Breast epithelium (tissue), 4 donors: ENCODE measurements at places on chromosomes 3 and 15. TPM values are rescaled to one million over a fixed set of nuclear protein-coding genes. Genes with fewer than 3 reads are reported as not detected.
A peak's percentile ranks its signal among the peaks of the same experiment; 100 is the strongest.

GRCh38 chr3:55416331-55416821, 70.7 kb downstream of the WNT5A start:
- no peak overlapping the region for H3K27ac ChIP-seq
- no peaks in the 10 kb centered on the region for H3K36me3 ChIP-seq
- DNase-seq = no peak
- H3K4me1 ChIP-seq = no peaks in the 10 kb centered on the region
- no peak overlapping the region for H3K4me3 ChIP-seq
- H3K27me3 ChIP-seq = no peaks in the 10 kb centered on the region

DNA sequence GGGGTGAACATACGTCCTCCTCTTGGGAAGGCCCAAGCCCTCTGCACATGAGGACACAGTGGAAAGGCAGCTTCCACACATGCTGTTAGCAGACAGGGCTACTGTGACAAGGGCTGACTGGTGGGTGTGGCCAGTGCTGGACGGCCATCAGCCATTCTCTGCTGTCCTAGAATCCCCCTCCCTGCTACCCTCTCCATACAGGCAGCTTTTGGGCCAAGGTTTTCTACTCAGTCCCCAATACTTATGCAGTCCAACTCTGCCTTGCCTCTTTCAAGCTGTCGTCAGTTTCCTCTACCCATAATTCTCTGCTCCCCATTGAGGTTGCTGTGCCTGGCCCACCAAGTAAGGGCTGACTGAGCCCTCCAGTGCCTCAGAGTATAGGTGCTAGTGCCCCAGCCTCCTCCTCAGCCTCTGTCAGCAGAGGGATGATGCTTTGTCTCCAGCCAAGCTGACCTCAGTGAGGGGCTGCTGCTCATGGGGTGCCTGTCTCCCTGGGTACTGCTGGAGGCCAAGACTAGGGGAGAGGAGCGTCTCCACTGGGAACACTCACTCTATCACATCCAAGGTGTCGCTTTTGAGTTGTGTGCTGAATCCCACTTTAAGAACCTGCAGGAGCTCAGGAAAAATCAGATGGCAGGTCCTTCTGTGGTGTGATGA, 2.8 kb downstream of the LOXL1 start:
- no peaks in the 10 kb centered on the region for H3K36me3 ChIP-seq
- H3K4me3 ChIP-seq = no peak overlapping the region
- no peaks in the 10 kb centered on the region for H3K27me3 ChIP-seq
- no peak for DNase-seq
- no peak overlapping the region for H3K27ac ChIP-seq

DNA sequence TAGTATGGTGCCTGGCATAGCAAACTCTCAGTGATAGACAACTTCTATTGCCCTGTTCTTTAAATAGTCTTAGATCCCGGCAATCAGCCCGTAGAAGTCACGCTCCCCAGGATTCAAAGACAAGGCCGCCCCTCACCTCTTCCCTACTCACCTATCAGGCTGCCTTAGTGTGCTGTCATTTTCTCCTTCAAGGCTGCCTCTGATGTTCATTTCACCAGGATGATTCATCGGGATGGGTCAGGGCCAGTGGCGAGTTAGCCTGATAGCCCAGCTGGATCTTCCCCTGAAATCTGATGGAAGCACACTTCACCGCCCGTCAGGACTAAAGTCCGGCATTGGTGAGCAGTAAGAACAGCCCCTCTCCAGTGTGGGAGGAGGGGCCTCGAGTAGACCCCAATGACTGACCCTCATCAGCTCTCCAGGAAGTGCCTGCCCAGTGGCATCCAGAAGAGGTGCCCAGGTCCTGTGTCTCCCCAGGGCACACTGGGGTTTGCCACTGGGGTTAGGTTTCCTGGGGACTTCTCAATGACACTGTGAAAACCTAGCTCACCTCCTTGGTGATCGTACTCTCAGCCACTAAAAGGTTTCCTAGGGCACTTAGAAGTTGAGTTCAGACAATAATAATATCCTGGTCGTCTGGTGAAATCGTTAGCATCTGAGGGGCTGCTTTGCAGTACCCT, 37.5 kb downstream of the TPM1 start:
- DNase-seq = no peak
- no peak overlapping the region for H3K27ac ChIP-seq
- H3K4me1 ChIP-seq = no peaks in the 10 kb centered on the region
- no peaks in the 10 kb centered on the region for H3K36me3 ChIP-seq

- H3K27me3 ChIP-seq = no peaks in the 10 kb centered on the region
- no peak overlapping the region for H3K27ac ChIP-seq
- no peak overlapping the region for H3K4me3 ChIP-seq
- no peaks in the 10 kb centered on the region for H3K4me1 ChIP-seq
- no peaks in the 10 kb centered on the region for H3K36me3 ChIP-seq
- DNase-seq = no peak
Observed at GRCh38 chr3:179927191-179927590, 109.5 kb downstream of the PEX5L start.

- no peaks in the 10 kb centered on the region for H3K27me3 ChIP-seq
- no peak overlapping the region for H3K4me3 ChIP-seq
- DNase-seq = peak; percentile 58
- H3K4me1 ChIP-seq = no peaks in the 10 kb centered on the region
- peak overlapping the region; percentile 77 for H3K27ac ChIP-seq
Observed at GRCh38 chr3:190566043-190566933, 52.4 kb downstream of the IL1RAP start.

- H3K36me3 ChIP-seq = no peaks in the 10 kb centered on the region
- H3K27me3 ChIP-seq = no peaks in the 10 kb centered on the region
- no peak for DNase-seq
- no peak overlapping the region for H3K4me3 ChIP-seq
- no peaks in the 10 kb centered on the region for H3K4me1 ChIP-seq
- no peak overlapping the region for H3K27ac ChIP-seq
Observed at GRCh38 chr3:30510596-30510995, 95.8 kb upstream of the TGFBR2 start.

GRCh38 chr3:72100080-72100511, 315.1 kb upstream of the PROK2 start:
- H3K4me1 ChIP-seq = no peaks in the 10 kb centered on the region
- H3K27me3 ChIP-seq = no peaks in the 10 kb centered on the region
- H3K36me3 ChIP-seq = no peaks in the 10 kb centered on the region
- H3K4me3 ChIP-seq = no peak overlapping the region

- no peaks in the 10 kb centered on the region for H3K27me3 ChIP-seq
- DNase-seq = no peak
- no peak overlapping the region for H3K4me3 ChIP-seq
- no peaks in the 10 kb centered on the region for H3K4me1 ChIP-seq
Observed at GRCh38 chr3:159077860-159078259, 276.0 kb downstream of the MFSD1 start.

DNA sequence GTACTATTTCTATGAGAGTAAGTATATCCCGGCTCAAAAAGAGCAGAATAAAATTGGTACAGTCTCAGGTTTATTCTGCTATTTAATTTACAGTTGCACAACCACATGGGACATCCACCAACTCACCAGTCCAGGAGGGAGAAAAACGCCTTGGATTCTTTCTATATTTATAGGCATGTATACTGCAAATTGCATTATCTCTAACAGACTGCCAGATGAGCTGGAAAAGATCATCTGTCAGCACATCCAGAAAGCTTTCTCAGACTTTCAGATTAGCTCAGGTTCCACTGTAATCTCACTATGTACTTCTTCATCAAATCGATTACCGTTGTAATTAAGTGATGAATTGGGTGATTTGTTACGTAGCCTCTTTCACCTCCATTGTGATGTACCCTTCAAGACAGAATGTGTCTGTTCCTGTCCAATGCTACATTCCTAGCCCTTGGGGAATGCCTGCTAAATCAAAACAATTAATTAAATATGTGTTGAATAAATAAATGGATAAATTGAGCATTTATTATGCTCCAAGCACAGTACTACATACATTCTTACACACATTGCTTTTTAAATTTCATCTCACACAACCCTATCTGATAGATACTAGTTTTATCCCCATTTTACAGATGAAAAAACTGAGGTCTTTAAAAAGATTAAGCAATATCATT, 38.1 kb upstream of the TMC3 start:
- no peak overlapping the region for H3K27ac ChIP-seq
- H3K36me3 ChIP-seq = no peaks in the 10 kb centered on the region
- no peaks in the 10 kb centered on the region for H3K4me1 ChIP-seq
- H3K27me3 ChIP-seq = no peaks in the 10 kb centered on the region
- no peak overlapping the region for H3K4me3 ChIP-seq

GRCh38 chr3:61541694-61542093, 19.7 kb upstream of the PTPRG start:
- H3K27ac ChIP-seq = no peak overlapping the region
- H3K4me1 ChIP-seq = no peaks in the 10 kb centered on the region
- H3K27me3 ChIP-seq = no peaks in the 10 kb centered on the region
- H3K36me3 ChIP-seq = no peaks in the 10 kb centered on the region

DNA sequence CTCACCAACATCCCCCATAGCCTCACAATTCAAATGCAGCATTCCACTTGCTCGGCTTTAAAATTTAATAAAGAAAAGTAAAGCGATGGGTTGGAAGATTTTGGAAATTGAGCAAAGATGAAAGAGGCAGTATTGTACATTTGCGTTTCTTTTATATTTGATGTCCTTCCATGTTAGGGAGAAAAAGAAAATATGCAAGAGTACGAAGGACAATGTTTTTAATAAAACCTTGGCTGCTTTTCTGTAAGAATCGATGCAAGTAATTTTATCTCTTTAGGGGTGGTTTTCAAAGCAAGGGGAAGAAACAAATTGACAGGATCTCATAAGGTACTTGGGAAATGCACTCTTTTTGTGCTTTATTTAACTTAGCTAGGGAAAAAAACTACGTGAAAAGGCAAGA, 61.8 kb upstream of the TSC22D2 start:
- no peaks in the 10 kb centered on the region for H3K4me1 ChIP-seq
- DNase-seq = no peak
- H3K27ac ChIP-seq = no peak overlapping the region
- no peak overlapping the region for H3K4me3 ChIP-seq
- no peaks in the 10 kb centered on the region for H3K27me3 ChIP-seq

The CHST2 gene
- total RNA-seq = 4.5 TPM

The SENP2 gene
- 45.2 TPM for total RNA-seq

The CTDSPL gene
- total RNA-seq = 40.0 TPM

The SLCO2A1 gene
- 11.1 TPM for total RNA-seq

The RETNLB gene
- not detected for total RNA-seq

The CAV3 gene
- not detected for total RNA-seq

The KBTBD13 gene
- 0.15 TPM for total RNA-seq

The ATP13A4 gene
- 36.6 TPM for total RNA-seq

The C3orf22 gene
- total RNA-seq = not detected
